Inflammatory macrophage (primary cell): ENCODE measurements at places on chromosomes 7 and 10.

GRCh38 chr7:33807779-33808482 is 97.4 kb upstream of the BMPER start:
- no peak for DNase-seq

DNA sequence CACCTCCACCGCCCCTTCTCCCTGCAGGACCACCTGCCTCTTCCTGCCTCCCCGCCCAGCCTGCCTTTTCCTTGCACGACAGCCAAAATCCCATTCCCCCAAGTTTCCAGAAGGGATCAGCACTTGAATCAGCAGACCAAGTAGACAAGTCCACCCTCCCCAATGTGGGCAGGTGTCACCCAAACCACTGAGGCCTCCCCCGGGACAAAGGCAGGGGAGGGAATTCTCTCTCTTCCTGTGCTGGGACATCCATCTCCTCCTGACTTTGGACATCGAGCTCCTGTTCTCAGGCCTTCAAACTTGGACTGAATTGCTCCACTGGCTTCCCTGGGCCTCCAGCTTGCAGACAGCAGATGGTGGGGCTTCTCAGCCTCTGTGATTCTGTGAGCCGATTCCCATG is 21.6 kb upstream of the PSMG3 start:
- DNase-seq: no peak

DNA sequence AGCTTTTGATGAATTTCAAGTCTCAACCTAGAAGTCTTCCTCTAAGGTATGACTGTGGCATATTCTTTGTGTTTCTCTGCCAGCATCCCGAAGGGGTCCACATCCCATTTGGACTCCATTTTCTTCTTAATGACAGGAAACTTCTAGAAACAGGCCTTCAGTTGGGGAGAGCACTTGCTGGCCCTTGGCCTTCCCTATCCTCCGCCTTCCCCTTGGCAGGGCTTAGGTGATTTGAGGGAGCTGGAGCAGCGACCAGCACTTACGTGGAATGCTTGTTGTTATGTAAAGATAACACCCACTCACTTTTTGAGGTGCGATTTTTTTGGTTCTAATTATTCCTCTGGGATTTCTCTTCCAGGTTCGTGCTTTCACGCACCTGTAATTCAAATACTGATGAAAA is 42.9 kb upstream of the ZNF716 start:
- no peak for DNase-seq

DNA sequence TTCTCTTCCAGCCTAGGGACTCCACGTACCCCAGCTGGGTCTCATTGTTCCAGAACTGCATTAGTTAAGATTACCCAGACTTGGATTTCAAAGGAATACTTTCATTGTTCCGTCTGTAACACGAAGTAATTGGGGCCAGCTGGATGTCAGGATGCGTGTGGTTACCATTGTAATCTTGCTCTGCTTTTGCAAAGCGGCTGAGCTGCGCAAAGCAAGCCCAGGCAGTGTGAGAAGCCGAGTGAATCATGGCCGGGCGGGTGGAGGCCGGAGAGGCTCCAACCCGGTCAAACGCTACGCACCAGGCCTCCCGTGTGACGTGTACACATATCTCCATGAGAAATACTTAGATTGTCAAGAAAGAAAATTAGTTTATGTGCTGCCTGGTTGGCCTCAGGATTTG is 21.0 kb downstream of the LRRC17 start:
- no peak for DNase-seq

- no peak for DNase-seq
Measured at GRCh38 chr7:42338916-42339540, 102.0 kb upstream of the GLI3 start.
